ENCODE measurements at places on chromosomes 1 and 21.

GRCh38 chr1:180392020-180392419 is 110.4 kb downstream of the ACBD6 start:
- no peak for DNase-seq

DNA sequence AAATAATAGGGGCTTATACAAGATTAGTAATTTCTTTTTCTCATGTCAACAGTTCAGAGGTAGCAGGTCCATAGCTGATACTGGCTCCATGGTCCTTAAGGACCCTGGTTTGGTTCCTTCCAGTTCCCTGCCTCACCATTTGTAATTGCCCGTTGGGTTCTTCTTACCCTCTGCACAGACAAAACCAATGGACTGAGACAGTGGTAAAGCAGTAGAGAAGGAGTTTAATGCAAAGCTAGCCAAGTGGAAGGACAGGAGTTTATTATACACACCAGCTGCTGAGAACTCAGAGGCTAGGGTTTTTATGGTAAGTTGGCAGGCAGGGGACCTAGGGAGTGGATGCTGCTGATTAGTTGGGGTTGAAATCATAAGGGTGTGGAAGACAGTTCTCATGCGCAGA is 35.9 kb upstream of the AXDND1 start:
- no peak for DNase-seq

DNA sequence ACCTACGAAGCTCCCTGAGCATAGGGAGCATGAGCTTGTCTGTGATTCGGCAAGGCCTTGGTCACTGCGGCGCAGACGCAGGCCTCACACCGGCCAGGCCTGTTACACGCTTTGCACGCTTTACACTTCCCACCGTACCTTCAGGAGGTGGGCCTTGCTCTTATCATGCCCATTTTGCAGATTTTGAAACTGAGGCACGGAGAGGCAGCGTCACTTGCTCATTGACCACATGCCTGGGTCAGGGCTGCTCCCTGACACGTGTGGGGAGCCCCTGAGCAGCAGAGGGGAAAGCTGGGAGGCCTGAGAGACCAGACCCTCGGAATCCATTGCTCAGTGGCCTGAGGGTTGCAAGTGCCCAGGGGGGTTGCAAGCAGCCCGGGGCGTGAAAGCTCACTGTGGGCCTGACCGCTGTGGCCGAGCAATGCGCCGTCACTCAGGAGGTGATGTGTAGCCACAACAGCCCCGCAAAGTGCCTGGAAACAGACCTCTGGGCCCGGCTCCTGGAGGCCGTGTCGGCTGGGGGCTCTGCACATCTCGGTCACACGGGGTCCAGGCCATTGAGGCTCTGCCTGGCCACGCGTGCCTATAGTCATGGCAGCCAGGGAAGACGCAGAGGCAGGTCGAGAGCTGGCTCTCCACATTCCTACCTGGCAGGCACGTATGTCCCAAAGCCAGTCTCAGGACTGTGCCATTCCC is 6.9 kb downstream of the ARHGEF16 start:
- peak; percentile 17 for DNase-seq

DNA sequence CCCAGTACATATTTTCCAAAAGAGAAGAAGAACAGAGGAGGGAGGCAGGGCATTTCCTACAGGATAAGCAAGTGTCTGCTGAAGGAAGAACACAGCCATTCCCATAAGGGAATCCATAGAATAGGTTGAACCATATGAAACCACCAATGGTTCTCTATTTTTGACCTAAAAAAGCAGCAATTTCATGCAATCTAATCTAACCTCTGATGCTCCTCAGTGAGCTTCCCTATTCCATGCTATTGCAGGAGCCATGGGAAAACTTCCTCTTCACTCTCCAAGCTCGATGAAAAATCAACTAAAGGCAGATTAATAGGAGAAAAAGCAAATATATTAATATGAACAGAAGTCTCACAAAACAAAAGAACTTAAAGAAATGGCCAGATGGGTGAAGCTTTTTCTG is 50.5 kb downstream of the SIPA1L2 start:
- DNase-seq, result no peak

DNA sequence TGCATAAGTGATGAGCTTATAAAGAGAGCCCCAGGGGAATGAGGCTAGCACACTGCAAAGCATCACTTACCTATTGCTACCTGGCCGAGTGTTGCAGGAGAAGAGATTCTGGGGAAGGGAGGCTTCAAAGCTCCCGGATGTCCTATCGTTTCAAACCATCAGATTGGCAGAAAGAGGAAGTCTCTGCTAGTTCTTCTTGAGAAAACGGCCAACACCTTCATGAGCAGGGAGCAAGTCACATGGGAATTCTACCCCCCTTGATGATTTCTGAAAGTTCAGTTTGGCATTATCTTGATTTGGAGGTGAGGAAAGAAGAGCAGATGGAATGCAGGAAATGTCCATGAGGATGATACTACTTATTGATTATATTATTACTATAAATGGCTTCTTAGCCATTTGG is 16.2 kb downstream of the SYF2 start:
- DNase-seq, result no peak

DNA sequence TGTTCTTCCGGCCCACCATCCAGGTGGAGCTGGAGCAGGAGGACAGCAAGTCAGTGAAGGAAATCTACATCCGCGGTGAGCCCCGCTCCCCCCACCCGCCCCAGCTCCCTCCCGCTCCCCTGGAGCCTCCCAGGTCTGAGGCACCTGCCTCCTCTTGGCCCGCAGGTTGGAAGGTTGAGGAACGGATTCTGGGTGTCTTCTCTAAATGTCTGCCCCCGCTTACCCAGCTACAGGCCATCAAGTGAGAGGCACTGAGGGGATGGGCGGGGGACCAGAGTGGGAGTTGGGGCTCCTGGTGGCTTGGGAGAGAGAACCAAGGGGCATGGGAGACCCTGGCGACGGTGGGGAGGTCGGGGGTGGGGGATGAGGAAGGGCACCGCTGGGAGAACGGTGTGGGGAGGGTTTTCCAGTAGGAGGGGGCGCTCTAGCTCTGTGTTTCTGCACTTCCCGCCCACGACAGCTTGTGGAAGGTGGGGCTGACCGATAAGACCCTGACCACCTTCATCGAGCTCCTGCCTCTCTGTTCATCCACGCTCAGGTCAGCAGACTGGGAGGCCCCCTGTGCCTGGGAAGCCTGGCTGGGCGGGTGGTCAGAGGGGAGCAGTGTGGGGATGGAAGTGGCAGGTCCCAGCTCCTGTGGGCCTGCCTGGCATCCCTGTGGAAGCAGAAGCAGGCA is 4.2 kb downstream of the LRRC71 start:
- peak; percentile 21 for DNase-seq

GRCh38 chr1:226131639-226132038 is 54.9 kb downstream of the ACBD3 start:
- DNase-seq, result no peak

- DNase-seq, result peak; percentile 1
These were observed 45.3 kb downstream of the PIK3CD start for GRCh38 chr1:9696793-9697192.

GRCh38 chr1:29197590-29197924 is 15.9 kb upstream of the SRSF4 start:
- no peak for DNase-seq

DNA sequence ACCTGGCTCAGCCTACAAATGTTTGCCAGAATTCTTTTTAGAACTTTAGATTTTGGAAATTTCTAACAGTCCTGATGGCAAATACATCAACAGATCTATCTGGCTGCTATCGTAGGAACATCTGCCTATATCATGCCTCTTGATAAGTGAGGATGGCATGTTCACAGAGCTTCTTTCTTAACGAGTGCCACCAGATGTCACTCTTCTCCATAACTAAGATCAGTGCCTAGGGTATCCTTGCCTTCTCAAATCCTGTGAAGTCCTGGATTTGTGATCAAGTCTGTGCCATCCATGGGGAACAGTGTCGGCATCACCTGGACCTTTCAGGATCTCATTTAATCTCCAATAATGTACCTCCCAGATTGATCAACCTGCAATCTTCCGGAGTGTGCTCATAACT is 36.5 kb upstream of the CD5L start:
- no peak for DNase-seq

DNA sequence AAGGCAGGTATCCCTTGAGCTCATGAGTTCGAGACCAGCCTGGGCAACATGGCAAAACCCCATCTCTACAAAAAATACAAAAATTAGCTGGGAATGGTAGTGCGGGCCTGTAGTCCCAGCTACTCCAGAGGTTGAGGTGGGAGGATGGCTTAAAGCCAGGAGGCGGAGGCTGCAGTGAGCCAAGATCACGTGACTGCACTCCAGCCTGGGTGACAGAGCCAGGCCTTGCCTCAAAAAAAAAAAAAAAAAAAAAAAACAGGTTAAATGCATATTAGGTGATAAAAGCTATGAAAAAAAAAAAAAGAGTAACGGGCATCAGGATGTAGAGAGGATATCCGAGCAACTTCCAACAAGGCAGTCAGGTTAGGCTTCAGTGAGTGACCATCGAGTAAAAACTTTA is 2.8 kb upstream of the SRRM1 start:
- no peak for DNase-seq

DNA sequence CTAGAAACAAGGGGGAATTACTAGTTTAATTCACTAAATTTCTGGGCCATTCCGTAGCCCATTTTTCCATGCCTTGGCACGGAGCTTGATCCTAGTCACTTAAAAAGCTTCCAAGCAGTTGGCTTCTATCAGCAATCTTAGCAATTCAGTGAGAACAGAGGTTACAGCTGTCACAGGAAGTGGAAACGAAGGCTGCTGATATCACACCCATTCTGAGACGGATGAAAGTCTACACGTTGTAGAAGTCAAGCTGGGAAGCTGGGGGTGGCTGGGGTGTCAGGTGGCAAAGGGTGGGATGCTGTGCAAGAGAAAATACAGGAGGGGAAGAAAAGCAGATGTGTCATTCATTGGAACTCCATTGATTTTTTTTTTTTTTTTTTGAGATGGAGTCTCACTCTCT is 11.8 kb upstream of the STMN1 start:
- DNase-seq, result no peak

DNA sequence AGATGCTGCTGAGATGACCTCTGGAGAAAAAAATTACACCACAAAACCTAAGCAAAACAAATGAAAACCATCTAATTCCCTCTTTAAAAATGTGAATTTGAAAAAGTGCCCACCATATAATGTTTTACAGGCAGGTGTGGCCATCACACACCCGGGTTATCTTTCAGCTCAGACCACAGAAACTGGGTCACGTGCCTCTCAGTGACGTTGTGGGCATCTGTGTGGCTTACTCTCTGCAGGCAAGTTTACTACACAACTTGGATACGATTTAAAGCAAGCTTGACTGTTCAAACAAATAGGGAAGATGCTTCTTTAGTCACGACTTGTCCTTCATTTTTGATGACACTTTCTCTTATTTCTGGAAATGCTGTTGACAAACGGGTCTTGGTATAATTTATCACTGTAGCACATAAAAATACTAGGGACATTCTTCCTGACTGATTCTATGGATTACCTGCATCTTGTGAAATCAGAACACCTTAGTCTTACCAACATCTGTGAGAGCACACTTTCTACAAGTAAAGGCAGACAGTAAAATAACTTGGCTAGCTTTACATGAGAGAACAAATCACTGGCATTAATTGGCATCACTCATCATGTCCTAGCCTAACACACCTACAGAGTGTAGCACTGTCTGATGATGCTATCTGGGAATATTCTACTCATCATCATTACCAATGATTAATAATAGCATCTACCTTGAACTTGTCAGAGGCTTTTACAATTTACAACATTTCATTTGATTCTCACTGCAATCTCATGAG is 89.3 kb upstream of the EDEM3 start:
- DNase-seq, result no peak

DNA sequence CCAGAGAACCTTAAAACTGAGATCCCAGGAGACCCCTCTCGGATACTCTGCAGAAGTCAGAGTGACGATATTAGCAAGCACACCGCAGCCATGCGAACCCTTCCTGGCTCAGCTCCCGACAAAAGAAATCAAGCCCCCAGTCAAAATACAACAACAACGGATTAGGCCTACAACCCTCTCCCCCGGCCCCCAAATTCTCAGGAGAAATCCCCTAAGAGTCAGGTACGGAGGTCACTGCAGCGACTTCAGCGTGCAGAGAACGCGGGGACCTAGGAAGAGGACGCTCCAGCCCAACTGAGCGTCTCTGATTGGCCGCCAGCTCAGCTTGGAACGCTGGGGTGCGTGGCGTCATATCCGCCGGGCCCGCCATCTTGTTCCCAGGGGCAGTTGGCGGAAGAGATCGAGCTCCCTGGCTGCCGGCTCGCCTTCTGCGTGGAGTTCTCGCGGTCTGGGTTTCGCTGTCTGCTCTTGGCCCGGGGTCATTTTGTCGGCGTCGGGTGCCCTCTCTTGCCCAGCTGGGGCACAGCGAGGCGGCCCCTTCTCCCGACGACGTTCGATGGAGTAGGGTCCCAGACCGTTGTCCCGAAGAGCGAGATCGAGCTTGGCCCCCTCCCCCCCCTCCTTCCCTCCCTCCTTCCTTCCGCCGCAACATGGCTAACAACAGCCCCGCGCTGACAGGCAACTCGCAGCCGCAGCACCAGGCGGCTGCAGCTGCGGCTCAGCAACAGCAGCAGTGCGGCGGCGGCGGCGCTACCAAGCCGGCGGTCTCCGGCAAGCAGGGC is at the start of gene PRPF38B:
TSS of gene PRPF38B (plus strand) at position 369 of the 782 bp plus-strand sequence. CDS start at position 651, 282 bp downstream.
- peak; percentile 97 for DNase-seq

GRCh38 chr1:218366322-218367052 is 21.4 kb downstream of the TGFB2 start:
- no peak for DNase-seq

- DNase-seq, result no peak
These were observed 399 bp upstream of the PTPRC start for GRCh38 chr1:198638441-198638840.

DNA sequence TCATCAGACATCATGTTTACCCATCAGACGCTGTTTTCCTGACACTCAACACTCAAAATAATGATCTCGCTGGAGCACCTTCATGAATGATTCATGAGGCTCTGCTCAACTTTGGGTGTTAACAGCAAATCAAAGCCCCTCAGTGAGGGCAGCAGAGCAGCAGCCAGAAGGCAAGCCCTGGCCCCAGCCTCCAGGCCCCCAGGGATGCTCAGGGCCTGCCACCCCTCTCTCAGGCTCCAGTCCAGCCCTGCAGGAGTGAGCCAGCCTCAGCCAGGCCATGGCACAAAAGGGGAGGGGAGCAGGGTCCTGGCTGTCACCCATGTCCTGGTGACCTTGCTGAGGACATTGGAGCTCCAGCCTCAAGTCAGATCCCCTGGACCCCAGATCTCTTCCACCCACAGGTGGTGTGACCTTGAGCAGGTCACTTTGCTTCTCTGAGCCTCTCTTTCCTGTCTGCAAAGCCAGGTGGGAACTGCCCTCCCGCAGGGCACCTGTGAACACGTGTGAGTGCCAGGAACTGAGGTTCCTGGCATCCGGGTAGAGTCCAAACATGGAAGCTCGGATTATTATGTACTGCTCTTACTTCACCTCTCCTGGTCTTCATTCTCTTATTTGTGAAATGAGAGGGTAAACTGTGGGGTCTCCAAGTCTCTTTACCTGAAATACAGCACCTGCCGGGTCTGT is 161.6 kb upstream of the VAMP3 start:
- no peak for DNase-seq

GRCh38 chr1:41418857-41419583 is 57.8 kb downstream of the FOXO6 start:
- DNase-seq, result peak; percentile 92

Measured in Right ventricle myocardium superior (tissue), 1 donor.